ENCODE measurements at places on chromosomes 1 and 21. TPM values are rescaled to one million over a fixed set of nuclear protein-coding genes. Genes with fewer than 3 reads are reported as not detected.

Gene KCNQ4
- total RNA-seq: 0.27 TPM

Gene CCDC27
- not detected for total RNA-seq

Gene TMCC2
- 1.7 TPM for total RNA-seq

Gene ACTN2
- 0.05 TPM for total RNA-seq

Measured in A549 treated with Hydrocortisone at 1 μM for 4 hours (cell line).